MCF 10A (cell line): ENCODE measurements at places on chromosomes 11 and 22.

- peak; percentile 77 for DNase-seq
These were observed 116.3 kb upstream of the RCN1 start for GRCh38 chr11:31974366-31975136.

GRCh38 chr11:40819230-40819629 is 640.2 kb downstream of the LRRC4C start:
- peak; percentile 6 for DNase-seq

DNA sequence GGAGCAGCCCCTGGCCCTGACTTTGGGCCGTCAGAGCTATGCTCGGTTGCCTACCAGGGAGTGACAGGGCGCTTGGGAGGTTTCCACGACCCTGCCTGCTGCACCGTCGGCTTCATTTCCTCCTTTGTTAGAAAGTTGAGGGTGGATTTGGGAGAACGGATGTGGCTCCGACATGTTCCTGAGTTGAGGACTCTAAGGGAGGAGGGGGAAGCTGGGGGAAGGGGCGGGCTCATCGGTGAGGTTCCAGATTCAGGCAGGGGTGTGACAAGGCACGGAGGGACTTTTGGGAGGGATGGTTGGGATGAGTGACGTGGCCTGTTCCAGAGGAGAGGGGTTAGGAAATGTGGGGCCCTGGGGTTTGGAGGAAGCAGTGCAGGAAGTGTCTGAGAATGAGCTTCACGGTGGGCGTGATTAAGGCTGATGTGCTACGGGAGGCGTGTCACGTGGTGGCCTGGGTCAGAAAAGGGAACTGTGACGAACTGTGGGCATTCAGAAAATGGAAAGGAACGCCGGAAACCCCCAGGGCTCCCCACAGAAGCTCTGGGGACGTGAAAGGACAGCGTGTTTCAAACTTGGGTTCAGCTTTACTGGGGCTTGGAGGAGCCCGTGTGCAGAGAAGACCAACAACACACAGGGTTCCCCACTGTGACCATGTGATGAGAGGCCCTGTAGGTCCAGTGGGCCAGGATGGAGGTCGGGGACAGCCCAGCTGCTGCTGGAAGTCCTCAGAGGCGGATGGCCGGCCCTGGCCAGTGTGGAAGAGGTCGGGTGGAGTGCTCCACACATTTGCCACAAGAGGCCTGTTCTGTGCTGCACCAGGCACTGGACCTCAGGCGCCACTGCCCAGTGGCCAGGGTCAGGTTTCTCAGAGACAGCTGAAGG is 2.8 kb downstream of the PARVB start:
- DNase-seq, result no peak

DNA sequence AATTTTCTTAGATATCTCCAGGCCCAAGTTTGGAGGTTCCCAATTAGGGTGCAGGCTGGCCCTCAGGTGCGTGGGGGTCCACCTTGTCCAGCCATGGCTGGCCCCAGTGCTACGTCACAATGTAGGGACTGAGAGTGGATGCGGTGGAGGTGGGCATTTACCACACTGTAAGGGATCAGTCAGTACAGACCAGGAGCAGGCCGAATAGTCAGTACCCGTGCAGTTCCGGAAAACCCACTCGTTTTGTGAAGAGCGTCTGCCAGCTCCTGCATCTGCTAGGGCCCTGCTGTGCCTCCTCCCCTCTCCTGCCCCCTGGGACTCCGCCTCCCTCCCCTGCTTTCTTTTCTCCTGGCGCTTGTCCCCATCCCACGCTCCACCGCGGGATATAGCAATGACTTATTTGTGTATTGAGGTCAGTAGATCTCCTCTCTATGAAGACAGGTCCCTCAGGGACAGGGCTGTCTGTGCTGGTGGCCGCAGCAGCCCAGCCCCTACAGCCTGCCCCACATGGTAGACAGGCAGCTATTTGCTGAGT is 50.4 kb upstream of the SEPTIN5 start:
- no peak for DNase-seq

DNA sequence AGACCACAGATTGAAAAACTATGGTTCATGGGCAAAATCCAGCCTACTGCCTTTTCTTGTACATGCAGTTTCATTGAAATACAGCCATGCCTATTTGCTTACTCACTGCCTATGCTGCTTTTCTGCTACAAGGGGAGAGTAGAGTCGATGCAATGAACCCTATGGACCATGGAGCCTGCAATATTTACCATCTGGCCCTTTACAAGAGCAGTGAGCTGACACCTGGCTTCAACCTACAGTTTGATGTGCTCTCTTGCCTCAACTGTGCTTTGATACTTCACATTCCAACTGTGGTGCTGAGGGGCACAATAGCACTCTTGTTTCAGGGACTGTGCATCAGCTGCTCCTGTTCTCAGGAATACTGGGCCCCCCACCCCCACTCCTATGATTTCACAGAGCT is 239.5 kb upstream of the SORL1-AS1 start:
- DNase-seq, result no peak

- no peak for DNase-seq
These were observed 123.6 kb downstream of the CCDC34 start for GRCh38 chr11:27239305-27239942.

GRCh38 chr11:110301577-110301976 is 5.2 kb upstream of the RDX start:
- DNase-seq, result no peak

GRCh38 chr11:17129003-17129402 is 51.5 kb upstream of the RPS13 start:
- peak; percentile 65 for DNase-seq

DNA sequence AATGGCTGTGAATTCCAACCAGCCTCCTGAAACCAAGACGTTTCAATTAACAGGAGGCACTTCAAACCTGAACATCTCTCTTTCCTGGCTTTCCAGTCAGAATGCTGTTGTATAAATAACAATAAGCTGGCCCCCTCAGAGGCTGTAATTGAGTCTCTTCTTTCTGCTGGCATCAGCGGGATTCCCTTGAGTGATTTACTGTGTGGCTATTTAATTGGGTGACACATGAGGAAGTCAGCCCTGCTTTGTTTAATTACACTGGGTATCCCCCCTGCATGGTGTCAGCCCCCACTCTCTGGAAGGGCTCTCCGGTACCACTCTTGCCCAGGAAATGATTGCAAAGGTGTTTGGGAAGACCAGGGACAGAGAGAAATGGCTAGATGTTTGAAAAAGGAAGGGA is 101.6 kb downstream of the NTM start:
- no peak for DNase-seq
